ENCODE measurements at places on chromosomes 7 and 10.

DNA sequence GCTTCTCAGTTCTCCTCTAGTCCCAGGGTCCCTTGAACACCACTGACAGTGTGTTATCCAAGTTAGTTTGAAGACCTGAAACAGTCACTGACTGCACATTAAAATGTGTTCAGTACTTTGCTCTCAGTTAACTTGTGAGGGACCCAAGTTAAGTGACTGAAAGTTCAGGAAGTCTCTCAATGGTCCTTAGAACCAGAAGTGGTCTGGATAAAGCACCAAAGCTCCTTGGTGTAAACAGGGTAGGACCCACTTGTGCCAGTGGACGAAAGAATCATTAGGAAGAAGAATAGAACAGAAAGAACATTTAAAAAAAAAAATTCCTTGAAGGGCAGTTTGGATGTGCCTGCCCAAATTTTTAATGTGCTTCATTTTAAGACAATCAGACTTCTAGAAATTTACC lies 45.1 kb downstream of the NOD1 start:
- DNase-seq, result no peak

- DNase-seq, result no peak
These were observed 5.8 kb upstream of the KLF6 start for GRCh38 chr10:3790858-3791257.

- DNase-seq, result no peak
These were observed 241.5 kb upstream of the IGFBP3 start for GRCh38 chr7:46162609-46163008.

- DNase-seq, result peak; percentile 76
These were observed 1.6 kb downstream of the HOXA3 start for GRCh38 chr7:27150568-27151340.

- peak; percentile 46 for DNase-seq
These were observed 6.3 kb downstream of the ATG9B start for GRCh38 chr7:151017953-151018420.

GRCh38 chr10:104117839-104118323 lies 4.1 kb upstream of the SFR1 start:
- no peak for DNase-seq

- no peak for DNase-seq
These were observed 185.7 kb downstream of the STK31 start for GRCh38 chr7:23895666-23896096.

GRCh38 chr7:81333004-81333403 lies 414.2 kb upstream of the SEMA3C start:
- DNase-seq, result no peak

DNA sequence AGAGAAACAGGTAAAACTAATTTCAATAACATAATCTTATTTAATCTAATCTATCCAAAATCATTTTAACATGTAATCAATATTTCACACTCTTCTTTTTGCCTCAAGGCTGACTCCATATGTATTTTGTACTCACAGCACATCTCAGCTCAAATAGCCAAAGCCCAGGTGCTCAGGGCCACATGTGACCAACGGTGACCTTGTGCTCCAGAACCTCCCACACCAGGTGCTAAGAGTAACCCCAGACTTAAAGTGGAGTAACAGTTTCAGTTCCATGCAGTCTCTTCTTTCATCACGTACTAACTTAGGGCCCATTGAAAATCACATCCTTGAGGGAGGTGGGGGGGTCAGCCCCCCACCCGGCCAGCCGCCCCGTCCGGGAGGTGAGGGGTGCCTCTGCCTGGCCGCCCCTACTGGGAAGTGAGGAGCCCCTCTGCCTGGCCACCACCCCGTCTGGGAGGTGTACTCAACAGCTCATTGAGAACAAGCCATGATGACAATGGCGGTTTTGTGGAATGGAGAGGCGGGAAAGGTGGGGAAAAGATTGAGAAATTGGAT lies 47.3 kb downstream of the NCAPG2 start:
- DNase-seq, result no peak

- no peak for DNase-seq
These were observed 26.1 kb upstream of the ZNF365 start for GRCh38 chr10:62348029-62348428.

DNA sequence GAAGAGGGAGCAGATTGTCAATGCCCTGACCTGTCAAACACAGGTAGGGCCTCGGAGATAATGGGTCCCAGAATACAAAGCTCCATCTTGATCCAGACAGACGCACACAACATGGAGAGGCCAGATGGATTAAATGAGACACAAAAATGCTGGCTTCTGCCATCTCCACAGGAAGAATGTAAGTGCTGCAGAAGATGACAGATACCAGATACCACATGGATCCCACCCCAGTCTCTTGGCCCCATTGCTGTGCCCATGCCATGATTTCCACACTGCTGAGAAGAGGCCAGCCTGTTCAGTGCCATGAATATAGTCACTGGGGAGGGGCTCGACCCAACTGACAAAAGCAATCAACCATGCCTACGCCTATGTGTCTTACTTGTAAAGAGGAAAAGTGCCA lies 487.9 kb downstream of the PARD3 start:
- no peak for DNase-seq

DNA sequence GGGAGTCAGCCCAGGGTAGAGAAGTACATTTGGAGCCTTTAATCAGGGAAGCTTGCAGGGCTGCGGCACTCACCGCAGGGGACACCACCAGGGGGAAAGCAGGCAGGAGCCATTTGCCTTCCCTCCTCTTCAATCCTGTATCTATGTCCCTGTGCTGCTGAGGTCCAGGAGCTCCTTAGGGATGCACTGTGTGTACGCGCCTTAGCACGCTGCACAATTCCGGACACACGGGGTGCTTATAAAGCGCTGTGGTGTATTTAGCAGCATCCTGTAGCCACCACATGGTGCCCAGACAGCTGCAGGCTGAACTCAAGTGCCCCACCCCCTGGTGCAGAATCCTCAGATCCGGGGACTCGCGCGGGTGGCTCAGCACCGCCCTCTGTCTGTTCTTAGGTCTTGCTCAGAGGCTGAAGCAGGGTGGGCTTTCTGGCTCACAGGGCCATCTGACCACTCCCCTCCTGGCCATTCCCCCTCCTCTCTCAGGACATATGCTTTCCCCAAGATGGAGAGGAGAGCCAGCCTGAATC lies 421.4 kb downstream of the SDK1 start:
- no peak for DNase-seq

- no peak for DNase-seq
These were observed 92.2 kb downstream of the GRK5 start for GRCh38 chr10:119299531-119299930.

GRCh38 chr10:68992636-68993440 lies 4.2 kb downstream of the KIFBP start:
- DNase-seq, result no peak

DNA sequence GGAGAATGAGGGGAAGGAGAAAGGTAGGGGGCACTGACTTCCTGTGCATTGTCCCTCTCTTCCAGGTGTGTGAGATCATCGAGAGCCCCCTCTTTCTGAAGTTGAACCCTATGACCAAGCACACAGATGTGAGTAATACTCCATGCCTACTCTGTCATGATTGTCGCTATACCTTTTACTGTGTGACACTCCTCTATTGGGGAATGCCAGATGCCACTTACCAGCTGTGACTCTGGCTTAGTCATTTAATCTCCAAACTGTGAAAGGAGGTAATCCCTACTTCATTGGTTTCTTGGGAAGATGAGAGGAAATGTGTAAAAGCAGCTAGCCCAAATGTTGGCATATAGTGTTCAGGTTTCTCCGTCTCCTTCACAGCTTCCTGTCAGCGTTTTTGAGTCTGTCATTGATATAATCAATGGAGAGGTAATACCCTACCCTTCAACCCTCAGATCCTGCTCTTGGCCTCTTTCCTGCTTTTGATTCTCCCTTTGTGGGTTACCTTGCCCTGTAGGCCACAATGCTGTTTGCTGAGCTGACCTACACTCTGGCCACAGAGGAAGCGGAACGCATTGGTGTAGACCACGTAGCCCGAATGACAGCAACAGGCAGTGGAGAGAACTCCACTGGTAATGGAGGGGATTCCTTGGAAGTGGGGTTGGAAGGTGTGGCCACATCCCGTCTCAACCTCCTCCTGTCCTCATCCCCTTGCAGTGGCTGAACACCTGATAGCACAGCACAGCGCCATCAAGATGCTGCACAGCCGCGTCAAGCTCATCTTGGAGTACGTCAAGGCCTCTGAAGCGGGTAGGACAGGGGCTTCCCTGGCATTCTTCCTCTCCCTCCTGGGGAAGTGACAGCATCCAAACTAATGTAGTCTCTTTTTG lies 2.0 kb downstream of the COPS6 start:
- DNase-seq, result no peak

GRCh38 chr7:8005279-8005678 lies 36.7 kb downstream of the GLCCI1 start:
- DNase-seq, result no peak

Data from GM18507 (cell line).